ENCODE measurements at places on chromosomes 11 and 22.
A peak's percentile ranks its signal among the peaks of the same experiment; 100 is the strongest.

DNA sequence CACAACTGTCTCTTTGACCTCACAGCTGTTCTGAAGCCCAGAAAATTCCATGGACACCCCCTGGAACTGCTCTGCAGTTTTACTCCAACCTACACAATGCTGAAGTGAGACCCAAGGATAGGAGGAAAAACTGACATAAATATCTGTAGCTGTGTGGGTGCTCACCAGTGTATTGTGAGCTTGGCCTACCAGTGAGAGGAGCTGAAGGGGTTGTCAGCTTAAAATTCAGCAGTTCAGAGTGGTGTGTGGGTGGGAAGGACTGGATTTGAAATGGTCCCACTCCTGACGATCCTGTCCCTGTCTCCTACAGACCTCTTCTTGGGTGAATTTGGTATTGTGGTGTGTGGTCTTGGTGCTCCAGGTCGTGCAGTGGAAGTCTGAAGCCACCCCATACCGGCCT, 2.2 kb downstream of the TMEM223 start:
- DNase-seq, result no peak

- peak; percentile 74 for DNase-seq
Observed at GRCh38 chr11:65110354-65110861, 1.3 kb upstream of the TM7SF2 start.

GRCh38 chr11:115132436-115133228, 371.6 kb downstream of the CADM1 start:
- no peak for DNase-seq

DNA sequence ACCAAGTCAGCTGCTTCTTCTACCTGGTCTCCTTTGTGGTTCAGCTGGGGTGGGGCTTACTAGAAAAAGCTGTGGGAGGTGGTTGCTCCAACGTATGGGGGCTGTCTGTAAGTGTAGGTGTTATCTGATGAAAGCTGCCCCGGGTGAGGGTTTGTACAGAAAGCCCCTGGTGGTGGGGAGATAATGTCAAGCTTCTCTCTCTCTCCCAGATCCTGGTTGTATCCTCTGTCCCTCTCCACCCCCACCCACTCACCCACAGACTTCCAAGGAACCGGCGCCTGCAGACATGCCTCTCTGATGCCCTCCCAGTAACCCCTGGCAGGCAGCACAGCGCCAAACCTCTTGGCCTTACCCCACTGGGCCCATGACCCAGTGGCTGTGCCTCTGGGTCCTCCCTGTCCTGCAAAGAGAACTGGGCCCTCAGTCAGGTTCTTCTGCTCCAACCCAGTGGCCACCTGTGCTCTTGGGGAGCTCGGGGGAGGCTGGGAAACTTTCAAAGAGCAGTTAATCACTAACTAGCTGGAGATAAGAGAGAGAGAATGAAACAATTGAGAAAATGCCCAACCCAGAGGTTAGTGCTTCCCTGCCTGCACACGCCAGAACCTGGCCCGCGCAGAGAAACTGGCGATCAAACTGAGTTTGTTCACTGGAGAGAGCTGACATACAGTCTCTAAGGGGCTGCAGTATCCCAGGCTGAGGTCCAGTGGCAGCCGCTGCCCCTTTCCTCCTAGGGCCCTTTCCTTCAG, 20.4 kb upstream of the EHF start:
- peak; percentile 13 for DNase-seq

- no peak for DNase-seq
Observed at GRCh38 chr11:125335106-125335505, 161.0 kb downstream of the FEZ1 start.

GRCh38 chr11:119189393-119189792, 4.1 kb downstream of the NHERF4 start:
- DNase-seq, result no peak

- no peak for DNase-seq
Observed at GRCh38 chr11:130602641-130603334, 154.3 kb downstream of the ADAMTS15 start.

DNA sequence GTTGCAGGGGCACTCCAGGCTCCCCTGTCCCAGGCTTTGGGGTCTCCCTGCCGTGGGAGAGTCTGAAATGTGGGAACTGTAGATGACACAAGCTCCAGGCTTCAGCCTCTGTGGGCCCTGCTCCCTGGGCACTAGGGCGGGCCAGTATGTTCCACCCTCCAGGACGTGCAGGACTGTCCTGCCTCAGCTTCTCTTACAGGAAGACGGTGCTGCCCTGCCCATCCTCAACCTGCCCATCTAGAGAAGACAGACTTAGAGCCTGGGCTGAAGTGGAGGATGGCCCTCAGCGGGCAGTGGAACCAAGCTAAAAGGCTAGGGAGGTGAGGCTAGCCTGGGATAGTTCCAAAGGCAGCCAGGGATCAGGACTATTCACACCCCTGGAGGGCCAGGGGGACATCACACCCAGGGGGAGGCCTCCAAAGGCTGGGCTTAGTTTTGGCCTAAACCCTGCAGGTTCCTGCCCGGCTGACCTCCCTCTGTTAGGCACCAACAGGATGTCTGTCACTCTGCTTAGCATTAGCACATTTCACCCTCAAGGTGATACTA, 4.0 kb upstream of the CERK start:
- no peak for DNase-seq

DNA sequence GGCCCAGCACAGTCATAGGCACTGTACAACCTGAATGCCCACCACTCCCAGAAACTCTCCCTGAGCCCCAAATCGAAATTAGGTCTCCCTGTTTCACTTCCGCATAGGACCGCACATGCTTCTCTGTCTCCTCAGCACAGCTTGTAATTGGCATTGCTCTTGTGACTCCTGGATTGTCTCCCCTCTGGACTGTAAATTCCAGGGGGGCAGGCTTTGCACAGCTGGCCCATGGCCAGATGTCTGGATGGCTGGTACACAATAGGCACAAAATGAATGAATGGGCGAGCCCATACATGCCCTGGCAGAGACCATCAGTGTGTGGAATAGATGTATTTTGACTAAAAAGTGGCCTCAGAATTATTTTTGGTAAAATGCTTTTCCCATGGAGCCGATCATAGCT, 63.3 kb upstream of the PHF21B start:
- no peak for DNase-seq

DNA sequence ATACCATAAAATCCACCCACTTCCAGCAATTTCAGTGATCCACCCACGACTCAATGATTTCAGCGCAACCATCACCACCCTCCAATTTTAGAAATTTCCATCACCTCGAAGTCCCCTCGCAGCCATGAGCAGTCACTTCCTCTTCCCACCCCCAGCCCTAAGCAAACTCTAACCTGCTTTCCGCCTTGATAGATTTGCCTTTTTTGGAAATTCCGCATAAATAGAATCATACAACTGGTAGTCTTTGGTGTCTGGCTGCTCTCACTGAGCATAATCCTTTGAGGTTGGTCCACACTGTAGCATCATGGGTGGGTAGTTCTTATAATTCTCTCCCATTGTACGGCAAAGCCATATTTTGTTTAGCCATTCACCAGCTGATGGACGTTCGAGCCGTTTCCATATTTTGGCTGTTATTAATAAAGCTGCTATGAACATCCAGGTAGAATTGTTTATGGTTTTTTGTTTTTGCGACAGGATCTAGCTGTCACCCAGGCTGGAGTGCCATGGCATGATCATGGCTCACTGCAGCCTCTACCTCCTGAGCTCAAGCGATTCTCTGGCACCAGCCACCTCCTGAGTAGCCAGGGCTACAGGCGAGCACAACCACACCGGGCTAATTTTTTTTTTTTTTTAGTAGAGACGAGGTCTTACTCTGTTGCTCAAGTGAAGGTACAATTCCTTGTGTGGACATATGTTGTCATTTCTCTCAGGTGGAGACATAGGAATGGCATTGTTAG, 16.0 kb downstream of the PIM3 start:
- no peak for DNase-seq

GRCh38 chr22:36303874-36304273, 50.9 kb downstream of the APOL1 start:
- DNase-seq, result no peak

GRCh38 chr22:43850529-43850928, 11.8 kb downstream of the SULT4A1 start:
- DNase-seq, result no peak
